ENCODE measurements at places on chromosomes 4 and X.
A peak's percentile ranks its signal among the peaks of the same experiment; 100 is the strongest.

GRCh38 chr4:98605216-98605615 is 53.2 kb downstream of the TSPAN5 start:
- DNase-seq = no peak

GRCh38 chrX:115427861-115428410 is 133.0 kb upstream of the PLS3 start:
- DNase-seq = no peak

DNA sequence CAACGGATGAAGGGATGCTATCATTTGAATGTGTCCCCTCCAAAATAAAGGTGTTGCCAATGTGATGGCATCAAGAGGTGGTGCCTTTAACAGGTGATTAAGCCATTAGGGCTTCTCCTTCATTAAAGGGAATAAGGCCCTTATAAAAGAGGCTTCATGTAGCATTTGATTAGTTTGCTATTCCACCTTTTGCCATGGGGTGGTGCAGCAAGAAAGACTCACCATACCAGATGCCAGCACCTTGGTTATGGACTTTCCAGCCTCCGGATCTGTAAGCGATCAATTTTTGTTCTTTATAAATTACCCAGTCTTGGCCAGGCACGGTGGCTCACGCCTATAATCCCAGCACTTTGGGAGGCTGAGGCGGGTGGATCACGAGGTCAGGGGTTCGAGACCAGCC is 7.9 kb upstream of the SLC25A43 start:
- DNase-seq = no peak

DNA sequence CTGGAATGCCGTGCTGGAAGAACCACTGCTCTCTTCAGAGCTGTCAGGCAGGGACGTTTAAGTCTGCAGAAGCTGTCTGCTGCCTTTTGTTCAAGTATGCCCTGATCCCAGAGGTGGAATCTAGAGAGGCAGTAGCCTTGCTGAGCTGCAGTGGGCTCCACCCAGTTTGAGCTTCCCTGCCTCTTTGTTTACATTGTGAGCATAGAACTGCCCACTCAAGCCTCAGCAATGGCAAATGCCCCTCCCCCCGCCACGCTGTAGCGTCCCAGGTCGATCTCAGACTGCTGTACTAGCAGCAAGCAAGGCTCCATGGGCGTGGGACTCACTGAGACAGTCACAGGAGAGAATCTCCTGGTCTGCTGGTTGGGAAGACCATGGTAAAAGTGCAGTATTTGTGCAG is 34.8 kb upstream of the MUC7 start:
- DNase-seq = no peak

- no peak for DNase-seq
These were observed 562 bp downstream of the AKAP17A start for GRCh38 chrX:1591863-1592469.

DNA sequence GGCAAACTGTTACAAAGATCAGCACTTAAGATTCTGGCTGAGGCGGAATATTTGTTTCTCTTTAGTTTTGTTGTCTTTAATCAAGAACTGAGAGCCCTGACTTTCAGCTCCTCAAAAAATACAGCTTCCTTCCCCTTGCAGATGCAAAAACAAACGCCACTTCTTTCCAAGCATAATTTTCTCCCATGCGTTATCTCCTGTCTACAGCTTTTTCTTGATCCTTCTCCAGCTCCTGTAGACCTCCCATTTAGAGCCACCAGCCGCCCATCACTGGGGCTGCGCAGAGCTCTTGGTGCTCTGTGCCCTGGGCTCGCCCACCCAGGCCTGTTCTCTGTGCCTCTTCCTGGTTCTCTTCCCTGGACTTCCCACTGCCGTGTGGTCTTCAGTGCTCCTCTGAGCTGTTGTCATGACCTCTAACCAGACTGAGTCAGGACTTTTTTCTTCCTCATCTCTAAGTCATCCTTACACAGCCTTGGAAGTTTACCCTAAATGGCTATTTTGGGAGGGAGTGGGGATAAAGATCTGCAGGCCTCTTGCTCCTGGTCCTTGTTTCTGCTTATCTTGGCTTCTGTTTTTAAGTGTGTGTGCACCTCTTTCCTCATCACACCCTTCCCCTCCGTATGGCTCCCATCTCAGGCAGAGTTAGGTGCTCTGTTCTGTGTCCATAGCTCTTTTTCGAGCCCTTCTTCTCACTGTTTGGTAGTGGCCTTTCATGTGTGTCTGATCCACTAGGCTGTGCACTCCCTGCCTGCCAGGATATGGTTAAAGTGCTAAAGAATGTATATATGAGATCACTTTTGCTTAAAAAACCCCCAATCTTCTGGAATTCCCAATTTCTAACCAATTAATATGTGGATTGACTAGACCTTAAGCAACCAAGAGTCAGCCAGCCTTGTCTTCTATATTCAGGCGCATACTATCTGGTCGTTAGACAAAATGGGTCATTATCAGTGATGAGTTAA is 122.5 kb downstream of the PTTG2 start:
- DNase-seq = no peak

GRCh38 chr4:11480683-11481082 is 52.0 kb upstream of the HS3ST1 start:
- no peak for DNase-seq

GRCh38 chrX:151713849-151714248 is 2.0 kb upstream of the FATE1 start:
- peak; percentile 26 for DNase-seq

GRCh38 chrX:112051576-112051975 is 31.0 kb downstream of the TRPC5 start:
- no peak for DNase-seq

DNA sequence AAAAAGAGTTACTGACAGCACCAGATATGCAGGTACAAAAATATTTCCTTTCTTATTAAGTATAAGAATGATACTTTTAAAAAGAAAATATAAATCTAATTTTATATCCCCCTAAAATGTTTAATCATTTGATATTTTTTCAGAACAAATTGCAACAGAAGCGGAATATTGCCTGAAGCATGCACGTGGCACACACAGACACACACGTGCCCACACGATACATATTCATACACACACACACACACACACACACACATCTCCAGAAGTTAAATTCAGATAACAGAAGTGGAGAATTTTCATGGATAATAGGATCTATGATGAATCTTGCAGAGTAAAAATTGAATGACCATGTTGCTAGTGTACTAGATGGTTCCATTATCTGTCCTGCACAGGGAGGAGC is 445.2 kb downstream of the GPAT3 start:
- no peak for DNase-seq

- no peak for DNase-seq
These were observed 28.3 kb downstream of the AREG start for GRCh38 chr4:74473155-74473811.

DNA sequence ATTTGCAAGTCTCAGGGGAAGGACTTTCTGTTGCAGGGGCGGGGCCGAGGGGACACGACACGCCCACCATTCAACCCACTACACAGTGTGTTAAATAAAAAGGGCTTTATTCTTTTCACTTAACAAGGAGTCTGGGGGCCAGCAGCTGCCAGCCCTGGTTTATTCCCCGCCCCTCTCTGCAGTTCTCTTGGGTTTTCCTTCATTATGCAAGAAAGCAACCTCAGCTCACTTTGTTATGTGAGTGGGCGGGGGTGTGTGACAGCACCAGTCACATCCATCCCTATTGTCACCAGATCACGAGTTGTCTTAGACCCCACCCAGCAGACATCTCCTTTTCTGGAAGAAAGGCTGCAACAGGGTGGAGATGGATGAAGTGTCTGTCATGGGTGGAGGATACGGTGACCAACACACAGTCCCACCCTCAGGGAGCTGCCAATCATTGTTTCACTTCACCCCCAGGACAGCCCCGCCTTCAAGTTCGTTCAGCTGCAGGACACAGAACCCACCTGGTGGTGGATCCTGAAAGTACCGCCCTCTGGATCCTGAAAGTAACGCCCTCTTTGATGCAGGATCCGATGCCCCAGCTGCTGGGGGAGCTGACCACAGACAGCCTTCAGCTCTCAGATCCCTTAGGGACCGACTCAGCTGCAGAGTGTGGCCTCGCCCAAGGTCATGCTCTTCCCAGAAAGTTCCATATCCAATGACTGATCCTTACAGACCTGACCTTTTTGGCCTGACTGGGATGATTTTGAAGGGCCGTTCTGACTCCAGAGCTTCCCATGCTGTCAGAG is 79.6 kb downstream of the SMIM20 start:
- DNase-seq = no peak

- DNase-seq = no peak
These were observed 4.6 kb upstream of the DCAF12L2 start for GRCh38 chrX:126170720-126171119.

DNA sequence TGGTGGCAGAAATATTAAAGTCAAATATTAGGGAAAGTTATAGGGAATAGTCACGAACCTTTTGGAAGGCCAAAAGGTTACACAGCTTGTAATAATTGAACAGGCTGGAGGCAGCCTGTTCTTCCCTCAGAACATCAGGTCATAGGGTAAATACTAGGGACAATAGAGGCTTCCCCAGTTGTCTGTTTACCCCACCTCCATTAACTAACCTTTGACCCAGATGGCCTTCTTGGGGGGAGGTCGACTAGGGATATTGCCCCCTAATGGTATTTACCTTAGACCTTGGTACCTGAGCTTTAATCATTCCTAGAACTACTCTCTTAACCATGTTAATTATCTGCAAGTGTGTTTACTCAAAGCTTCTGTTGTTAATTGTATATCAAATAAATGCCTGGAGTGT is 26.0 kb downstream of the C4orf17 start:
- DNase-seq = no peak

DNA sequence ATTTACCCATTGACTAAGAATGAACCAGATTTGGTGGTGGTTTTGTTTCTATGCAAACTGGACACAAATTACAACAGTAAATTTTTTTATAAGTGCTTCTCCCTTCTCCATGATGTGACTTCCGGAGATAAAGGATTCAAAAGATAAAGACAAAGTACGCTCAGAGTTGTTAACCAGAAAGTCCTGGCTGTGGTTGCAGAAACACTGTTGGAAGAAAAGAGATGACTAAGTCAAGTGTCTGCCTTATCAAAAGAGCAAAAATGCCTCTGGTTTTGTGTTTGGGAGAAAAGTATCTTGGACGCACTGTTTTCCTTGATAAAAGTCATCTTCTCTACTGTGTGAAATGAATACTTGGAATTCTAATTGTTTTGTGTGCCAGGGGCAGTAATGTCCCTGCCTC is 213.4 kb downstream of the GC start:
- DNase-seq = no peak

DNA sequence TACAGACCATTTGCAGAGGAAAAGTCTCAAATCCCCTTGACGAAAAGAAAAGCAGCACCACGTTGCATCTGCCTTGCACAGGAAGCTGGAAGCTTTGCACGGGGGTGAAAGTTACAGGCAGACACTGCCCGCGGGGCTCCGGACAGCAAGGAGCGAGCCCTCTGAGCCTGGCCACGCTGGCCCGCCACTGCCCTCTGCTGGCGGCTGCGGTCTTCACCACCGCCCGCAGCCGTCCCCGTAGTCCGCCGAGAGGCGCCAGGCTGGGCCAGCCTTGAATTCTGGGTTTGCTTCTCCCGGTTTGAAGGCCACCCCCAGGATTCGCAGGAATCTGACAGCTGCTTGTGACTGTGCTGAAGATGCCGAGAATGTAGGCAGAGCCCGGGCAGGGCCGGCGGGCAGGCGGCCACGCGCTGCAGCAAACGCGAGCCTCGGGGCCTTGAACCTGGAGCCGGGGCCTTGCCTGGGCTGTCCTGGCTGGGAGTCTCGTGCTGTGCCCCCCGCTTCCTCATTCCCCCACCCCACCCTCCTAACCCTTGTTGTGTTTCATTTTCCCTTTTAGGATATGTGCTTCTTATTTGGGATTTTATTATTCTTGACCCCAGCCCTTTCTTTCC is 49.2 kb downstream of the ENPP6 start:
- DNase-seq = no peak

DNA sequence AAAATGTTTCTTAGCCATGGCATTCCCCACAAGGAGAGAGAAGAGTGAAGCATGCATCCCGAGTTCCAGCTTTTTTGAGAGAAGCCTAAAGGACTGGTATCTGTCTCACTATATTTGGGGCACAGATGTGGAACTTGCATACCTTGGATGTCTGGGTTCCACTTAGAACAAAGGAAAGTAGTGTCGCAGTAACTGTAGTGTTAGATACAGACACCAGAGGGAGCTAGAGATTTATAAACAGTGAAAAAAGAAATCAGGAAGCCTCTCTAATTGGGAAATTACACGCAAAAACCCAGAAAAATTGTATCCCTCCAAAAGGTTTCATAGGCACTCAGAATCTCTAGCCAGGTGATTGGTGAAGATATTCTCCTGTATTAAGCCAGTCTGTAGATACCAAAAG is 34.4 kb downstream of the AGTR2 start:
- peak; percentile 0 for DNase-seq

- no peak for DNase-seq
These were observed 35.8 kb upstream of the USP46 start for GRCh38 chr4:52694936-52695335.

- peak; percentile 4 for DNase-seq
These were observed at the start of gene GLOD5 for GRCh38 chrX:48761674-48762471. GLOD5 (plus strand) TSS chrX:48761747; CDS start chrX:48761791, 44 bp downstream.

DNA sequence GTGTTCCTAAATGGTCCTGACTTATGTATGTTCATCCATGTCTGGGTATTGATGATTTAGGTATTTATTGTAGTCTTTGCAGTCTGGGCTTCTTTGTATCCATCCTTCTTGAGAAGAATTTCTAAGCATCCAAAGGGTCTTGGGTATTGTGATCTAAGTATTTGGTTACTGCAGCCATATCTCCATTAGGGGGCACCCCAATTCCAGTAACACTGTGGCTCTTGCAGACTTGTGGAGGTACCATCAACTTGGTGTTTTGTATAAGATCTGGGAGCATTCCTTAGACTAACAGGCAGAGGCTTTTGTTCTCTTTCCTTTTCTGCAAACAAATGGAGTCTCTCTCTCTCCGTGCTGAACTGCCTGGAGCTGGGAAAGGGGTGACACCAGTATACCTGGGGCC is 113.7 kb upstream of the NEXMIF start:
- no peak for DNase-seq

- no peak for DNase-seq
These were observed 339.8 kb upstream of the FRG1 start for GRCh38 chr4:189600718-189601435.

DNA sequence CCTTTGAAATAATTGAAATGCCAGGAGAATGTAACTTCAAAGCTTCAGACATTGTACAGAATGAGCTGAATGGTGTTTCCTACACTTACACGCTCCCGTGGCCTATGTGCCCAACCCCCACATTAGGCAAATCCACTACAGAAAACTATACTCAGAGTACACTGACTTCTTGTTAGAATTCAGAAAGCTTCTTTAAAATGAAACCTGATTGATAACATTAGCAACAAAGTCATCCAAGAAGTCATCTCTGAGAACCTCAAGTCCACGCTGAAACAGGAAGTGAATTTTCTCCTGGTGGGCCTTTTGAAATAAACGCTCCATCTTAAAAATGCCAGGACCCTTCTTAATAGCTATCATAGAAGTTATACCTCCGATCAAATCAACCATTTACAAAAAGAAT is 136.3 kb downstream of the TSPAN5 start:
- DNase-seq = no peak

GRCh38 chr4:70713453-70714078 is 8.2 kb upstream of the RUFY3 start:
- no peak for DNase-seq

GRCh38 chrX:40459571-40460158 is 121.1 kb upstream of the ATP6AP2 start:
- DNase-seq = no peak
